Endothelial cell (in vitro differentiated cells): ENCODE measurements at places on chromosomes 3 and 15.
A peak's percentile ranks its signal among the peaks of the same experiment; 100 is the strongest.

DNA sequence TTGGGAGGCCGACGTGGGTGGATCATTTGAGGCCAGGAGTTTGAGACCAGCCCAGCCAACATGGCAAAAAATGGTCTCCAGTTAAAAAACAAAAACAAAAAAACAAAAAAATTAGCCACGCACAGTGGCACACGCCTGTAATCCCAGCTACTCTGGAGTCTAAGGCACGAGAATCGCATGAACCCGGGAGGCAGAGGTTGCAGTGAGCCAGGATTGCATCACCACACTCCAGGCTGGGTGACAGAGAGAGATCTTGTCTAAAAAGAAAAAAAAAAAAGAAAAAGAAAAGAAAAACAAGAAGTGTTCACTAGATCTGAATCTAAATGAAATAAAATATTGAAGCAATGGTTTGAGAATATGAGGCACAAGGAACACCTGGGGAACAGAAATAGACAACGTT is 36.7 kb downstream of the SLC9A9 start:
- DNase-seq: no peak

DNA sequence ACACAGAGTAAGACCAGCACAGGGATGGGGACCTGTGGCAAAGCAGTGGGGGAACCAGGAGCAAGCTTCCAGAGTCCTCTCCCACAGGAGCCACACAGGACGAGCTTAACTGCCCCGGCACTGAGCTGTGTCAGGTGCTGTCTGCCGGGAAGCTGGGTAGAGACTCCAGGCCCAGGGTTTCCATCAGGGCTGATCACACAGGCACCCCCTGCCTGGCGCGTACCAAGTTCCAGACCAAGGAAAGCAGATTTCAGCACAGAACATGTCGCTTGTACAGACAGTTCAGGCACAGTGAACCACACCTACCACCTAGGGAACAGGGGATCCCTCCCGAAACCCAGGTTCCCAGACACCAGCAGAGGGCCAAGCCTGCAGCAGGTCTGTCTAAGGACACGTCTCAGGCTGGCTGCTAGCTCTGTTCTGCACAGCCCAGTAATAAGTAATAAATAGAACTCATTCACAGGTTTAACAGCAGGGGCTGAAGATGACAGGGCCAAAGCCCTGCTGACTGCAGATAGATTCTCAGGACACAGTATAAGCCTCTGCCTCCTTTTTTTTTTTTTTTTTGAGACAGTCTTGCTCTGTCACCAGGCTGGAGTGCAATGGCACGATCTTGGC is 30.2 kb upstream of the OCA2 start:
- no peak for DNase-seq

GRCh38 chr3:149506965-149507364 is 32.5 kb downstream of the TM4SF4 start:
- DNase-seq: no peak

DNA sequence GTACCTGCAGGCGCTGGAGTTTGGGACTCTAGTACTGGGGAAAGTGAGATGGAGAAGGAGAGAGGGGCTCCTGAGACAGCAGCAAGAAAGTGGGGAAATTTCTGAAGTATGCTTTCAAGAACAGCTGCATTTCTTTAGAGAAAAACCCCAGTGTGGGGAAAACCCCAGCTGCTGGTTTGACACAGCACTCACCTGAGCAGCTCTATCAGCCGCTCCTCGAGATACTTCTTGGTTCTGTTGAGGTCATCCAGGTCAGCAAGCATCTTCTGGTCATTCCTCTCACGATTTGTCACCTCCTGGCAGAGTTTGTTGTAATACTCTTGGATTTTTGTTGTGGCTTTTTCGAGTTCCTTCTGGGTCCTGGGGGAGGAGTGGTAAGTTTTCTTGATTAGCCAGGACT is 18.8 kb downstream of the CXCR6 start:
- DNase-seq: no peak

- DNase-seq: no peak
These were observed 32.9 kb upstream of the CRTC3 start for GRCh38 chr15:90496791-90497190.

DNA sequence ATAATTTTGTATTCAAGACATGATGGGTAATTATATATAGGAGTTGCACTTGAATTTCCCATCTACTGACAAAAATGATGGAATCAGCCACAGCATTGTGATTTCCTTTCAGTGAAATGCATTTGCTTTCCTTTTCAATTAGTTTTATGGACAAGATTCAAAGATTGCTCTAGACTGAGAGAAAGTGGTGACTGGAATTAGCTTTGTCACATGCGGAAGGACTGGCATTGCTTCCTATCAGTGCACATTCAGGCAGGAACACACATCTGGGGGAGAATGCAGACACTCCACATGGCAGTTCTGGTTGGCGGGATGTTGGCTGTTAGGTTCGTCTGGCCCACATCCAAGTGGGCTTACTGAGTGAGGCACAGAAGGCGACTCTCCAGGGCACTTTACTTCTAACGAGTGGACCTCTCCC is 399.3 kb upstream of the RGMA start:
- no peak for DNase-seq

DNA sequence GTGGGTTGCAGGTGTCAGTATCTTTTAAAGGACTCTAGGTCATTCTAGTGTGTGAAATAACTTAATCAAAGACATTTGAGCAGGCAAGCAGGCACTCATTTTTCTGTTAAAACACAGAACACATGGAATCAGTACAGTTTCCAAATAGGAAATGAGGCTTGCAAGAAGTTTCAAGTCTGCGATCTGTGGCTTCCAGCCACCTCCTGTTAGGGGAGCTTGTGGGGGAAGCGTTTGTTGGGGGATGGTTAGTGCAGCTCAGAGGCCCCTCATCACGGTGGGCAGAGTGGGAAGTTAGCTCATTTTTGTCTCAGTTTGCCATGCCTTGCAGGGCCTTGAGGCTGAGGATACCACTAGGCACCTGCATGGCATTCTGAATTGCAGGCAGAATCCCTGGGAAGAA is 59.9 kb downstream of the SLC6A11 start:
- DNase-seq: no peak

GRCh38 chr15:57607570-57608000 is 15.9 kb downstream of the MYZAP start:
- DNase-seq: no peak

DNA sequence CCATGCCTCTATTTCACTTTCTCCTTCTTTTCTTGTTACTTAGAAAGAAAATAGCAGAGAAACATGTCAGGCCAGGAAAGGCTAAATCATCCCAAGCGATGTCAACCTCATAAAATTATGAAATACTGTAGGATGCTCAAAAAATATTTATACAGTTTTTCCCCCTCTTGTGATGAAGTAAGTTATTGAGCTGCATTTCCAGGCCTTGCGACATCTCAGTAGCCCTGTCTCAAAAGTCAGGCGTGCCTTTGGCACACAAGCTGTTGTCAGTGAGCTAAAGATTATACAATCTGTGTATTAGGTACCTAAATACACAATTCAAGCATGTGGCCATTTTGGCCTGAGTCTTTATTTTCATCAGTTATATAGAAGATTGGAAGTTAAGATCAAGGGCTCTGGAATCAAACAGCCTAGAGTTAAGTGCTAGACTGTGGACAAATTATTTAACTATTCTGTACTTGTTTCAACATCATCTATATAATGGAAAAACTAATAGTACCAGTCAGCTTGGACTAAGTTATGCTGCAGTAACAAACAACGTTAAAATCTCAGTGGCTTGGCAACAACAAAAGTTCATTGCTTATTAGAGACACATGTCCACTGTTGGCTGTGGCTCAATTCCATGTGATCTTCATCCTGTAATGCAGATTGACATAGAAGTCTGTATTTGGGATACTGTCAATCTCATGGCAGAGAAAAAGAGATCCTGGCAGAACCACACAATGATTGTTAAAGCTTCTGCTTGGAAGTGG is 406.4 kb upstream of the PROK2 start:
- DNase-seq: no peak

DNA sequence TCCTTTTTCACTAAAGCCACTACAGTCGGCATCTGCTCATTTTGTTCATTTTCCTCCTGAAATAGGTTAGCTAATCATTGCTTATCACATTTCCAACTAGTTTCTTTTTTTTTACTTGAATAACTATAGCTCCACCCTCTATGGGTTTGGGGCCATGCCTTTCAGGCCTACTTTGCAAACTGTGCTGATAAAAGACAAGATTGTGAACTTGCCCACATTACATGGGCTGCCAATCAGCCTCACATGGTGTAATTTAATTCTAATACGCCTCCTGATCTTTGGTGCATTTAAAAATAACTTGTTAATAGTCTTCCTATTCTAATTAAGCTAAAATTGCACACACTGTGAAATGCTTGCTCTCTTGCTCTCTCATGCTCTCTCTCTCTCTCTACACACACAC is 90.5 kb downstream of the TGFBR2 start:
- no peak for DNase-seq

DNA sequence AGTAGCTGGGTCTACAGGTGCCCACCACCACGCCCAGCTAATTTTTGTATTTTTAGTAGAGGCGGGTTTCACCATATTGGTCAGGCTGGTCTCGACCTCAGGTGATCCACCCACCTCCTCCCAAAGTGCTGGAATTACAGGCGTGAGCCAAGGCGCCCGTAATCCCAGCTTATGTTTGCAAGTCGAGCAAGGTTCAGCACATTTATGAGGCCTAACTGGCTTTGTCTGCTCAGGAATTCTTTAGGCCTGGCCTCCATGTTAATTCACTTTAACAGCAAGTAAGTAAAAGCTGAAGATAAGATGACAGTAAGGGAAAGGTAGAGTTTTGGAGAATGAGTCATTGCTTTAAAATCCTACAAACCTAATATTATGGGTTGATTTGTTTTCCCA is 24.6 kb downstream of the SIDT1 start:
- no peak for DNase-seq

DNA sequence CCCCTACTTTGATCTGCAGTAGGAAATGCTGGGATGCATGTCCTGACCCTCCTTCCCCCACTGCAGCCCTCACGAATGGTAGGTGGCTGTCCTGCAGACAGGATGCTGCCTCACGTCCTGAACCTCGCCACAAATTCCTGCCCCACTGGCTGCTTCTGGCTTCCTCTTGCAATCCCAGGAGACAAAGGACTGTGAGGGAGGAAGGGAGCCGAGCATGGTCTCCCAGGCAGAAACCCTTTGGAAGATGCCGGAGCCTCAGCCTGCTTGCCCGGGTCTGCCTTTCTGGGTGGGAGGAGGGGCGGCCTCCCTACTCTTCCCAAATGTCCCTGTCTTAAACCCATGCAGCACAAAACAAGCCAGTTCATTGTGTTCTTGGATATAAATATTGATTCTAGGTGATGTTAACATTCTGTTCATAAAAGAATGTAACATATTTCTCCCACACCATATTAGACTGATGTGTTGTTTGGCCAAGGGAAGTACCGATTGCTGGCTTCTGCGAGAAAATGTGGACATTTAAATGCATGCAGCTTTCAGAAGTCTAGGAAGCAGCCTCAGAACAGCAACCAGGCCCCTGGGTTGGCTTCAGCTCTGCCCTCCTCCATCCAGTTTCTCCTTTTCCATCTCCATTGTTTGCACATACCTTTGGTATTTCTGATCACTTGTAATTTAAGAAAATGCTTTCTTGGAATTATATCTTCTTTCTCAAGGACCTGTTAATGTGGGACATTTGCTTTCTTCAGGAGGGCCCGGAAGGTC is 75.3 kb downstream of the HMG20A start:
- DNase-seq: peak; percentile 62

GRCh38 chr3:169863458-169863899 is 6.3 kb downstream of the LRRC31 start:
- peak; percentile 77 for DNase-seq

- DNase-seq: peak; percentile 11
These were observed 104.3 kb upstream of the TSC22D2 start for GRCh38 chr3:150303768-150304167.

- no peak for DNase-seq
These were observed 8.2 kb upstream of the ITGA11 start for GRCh38 chr15:68440136-68440535.

DNA sequence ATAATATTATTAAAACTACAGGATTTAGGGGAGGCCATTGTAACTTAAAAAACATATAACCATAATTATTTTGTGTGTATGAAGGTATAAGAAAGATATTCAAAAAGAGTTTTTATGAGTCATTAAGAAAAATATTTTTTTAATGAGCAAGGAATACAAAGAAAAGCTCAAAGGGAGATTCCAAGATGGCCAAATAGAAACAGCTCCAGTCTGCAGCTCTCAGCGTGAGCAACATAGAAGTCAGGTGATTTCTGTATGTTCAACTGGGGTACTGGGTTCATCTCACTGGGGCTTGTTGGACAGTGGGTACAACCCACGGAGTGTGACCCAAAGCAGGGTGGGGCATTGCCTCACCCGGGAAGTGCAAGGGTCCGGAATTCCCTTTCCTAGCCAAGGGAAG is 336.1 kb downstream of the TBL1XR1 start:
- DNase-seq: no peak

- DNase-seq: no peak
These were observed 29.0 kb downstream of the GYG1 start for GRCh38 chr3:149020196-149020838.
